ENCODE measurements at places on chromosomes 5 and 9.

- DNase-seq, result no peak
Measured at GRCh38 chr9:123283455-123283854, 15.1 kb upstream of the STRBP start.

DNA sequence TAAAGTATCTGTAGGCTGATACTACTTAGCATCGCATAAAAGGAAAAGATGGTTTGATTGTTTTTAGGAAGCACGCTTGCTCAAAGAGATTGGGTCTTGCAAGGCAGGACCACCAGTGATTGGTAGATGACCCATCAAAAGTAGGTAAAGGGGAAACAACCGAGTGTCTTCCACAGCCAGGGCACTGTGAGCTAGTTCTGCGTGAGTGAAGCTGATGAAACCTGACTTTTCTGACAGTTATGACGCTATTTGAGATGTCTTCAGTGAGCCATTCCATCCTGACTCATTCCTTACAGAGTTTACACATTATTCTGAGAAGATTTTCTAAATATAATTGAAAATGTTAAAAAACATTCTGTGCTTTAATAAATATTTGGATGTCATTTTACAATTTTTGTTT lies 49.7 kb downstream of the BASP1 start:
- DNase-seq, result no peak

GRCh38 chr5:74321326-74321725 lies 319.2 kb downstream of the ENC1 start:
- DNase-seq, result no peak

- DNase-seq, result no peak
Measured at GRCh38 chr9:87712801-87713277, 13.1 kb upstream of the CTSL start.

DNA sequence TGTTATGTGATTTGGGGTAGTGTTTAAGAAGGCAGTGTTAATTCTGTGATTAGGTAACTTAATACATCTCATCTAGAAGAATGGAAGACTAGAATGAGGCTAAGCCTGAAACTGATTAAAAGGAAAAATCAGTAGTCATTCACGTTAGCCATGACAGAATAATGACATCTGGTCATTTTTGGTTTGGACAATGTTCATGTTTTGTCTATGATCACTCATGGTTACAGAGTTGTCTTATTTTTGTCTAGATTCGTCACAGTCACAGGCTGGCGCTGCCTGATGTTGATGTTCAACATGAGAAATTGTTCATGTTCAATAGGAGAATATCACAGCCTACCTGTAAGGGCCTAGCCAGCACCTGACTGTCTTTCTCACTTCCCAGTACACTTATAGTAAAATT lies 9.5 kb upstream of the DOCK2 start:
- DNase-seq, result no peak

GRCh38 chr5:3103262-3103811 lies 351.9 kb upstream of the IRX2 start:
- DNase-seq, result no peak

DNA sequence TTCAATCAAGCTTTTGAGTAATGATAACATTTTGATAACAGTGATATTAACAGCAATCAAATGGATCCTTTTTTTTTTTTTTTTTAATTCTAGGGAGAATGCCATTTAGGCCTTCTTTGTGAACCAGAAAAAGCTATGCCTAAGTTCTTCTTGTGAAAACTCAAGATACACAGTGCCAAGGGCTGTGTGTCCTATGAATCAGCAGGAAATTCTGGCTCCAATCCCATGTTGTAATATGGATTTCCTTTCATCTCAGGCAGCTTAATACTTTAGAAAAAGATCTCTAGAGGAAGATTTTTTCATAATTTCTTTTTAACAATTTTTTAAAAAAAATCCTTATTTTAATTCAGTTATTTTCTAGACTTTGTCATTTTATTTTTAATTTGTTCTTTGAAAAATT lies 96.1 kb downstream of the NUDT12 start:
- DNase-seq, result no peak

DNA sequence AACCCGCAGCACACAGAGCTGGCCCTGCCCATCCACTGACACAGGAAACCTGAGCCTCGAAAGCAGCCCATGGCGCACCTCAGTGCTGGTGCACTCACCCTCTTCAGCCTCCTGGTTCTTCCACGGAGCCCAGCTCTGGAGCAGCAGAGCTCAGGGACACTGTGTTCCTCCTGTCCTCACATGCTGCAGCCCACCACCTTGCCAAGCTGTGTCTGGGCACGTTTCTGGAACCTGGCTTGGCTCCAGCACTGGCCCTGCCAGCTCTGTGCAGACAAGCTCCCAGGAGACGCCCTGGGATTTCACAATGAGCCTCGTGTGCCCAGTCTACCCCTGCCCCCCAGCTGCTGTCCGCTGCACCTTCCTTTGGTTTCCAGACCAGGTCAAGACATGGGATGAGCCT lies 119.5 kb downstream of the SYK start:
- peak; percentile 33 for DNase-seq

DNA sequence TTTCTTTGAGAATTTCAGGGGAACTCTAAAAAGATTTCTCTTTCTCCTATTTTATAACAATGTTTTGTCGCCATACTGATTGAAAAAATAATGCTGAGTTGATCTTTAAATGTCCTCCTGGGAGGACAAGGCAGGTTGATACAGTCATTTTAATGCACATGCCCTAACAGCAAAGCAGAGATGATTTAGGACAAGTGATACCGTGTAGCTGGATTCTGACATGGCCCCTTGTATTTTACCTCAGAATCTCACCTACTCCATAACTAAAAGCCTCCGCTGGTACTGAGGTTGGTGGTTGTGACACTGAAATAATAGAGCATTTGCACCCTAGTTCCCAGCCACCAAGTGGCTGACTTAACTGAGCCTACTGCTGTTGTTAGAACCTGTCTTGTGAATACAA lies 811 bp upstream of the LRRTM2 start:
- DNase-seq, result no peak

DNA sequence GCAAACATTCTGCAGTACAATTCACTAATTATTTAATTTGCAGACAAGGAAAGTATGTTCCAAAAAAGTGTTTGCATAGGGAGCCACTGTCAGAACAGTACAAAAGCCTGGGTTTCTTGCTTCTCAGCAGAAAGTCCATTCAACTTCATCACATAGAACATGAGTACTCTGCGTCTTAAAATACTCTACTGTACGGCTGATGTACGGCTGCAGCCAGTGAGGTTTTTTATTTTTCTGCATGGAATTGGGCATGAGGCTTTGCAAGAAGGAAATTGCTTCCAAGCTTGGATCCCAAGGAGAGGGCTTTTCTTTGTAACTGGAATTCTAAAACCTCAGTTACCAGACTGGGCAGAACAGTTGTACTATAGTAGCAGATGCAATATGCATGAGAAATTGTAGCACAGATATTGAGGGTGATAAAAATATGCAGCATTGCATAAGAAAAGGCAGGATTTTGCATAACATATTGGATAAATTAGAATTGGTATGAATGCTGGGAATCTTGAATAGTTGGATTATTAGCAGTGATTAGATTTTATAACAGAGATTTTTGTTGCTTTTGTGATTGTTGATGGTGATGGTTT lies 178.1 kb upstream of the CDH9 start:
- no peak for DNase-seq

- no peak for DNase-seq
Measured at GRCh38 chr9:119803679-119804078, 434.4 kb upstream of the BRINP1 start.

DNA sequence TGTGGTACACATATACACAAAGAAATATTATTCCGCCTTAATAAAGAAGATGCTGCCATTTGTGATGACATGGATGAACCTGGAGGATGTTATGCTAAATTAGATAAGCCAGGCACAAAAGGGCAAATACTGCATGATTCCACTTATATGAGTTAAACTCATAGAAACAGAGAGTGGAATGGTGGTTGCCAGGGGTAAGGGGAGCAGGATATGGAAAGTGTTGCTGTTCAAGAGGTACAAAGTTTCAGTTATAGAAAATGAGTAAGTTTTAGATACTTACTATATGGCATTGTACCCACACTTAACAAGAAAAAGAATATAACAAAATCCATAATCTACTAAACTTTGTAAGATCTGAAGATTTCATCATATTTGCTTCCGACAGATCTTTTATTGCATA lies 252.2 kb downstream of the SYK start:
- no peak for DNase-seq

GRCh38 chr5:14812166-14812565 lies 59.4 kb downstream of the ANKH start:
- no peak for DNase-seq

- no peak for DNase-seq
Measured at GRCh38 chr5:115636008-115636407, 10.2 kb upstream of the TMED7 start.

DNA sequence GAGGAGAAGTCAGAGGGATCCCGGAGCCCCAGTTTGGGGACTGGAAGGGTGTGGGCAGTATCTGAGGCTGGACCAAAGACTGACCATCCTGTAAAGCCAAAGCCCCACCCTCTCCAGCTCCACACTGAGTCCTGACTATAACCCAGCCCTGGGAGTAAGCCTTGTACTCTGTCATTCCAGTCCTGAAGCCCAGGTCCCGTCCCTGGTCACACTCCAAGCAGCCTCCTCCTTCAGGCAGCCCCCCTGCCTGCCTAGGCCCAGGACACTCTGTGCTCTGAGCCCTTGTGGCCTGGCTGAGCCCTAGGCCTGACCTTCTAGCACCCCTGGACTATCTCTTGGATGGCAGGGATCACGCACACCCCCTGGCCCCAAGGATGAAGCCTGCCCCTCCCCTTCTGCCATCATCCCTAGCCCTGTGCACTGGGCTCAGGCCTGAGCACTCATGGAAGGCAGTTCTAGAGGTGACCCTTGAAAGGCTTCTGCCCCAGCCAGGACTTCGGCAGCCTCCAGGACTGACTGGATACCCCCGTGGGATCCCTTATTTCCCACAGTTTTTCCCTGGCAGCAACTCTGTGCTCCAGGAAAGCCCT lies 28.0 kb upstream of the ENHO start:
- no peak for DNase-seq

GRCh38 chr9:70485273-70485858 lies 70.9 kb upstream of the KLF9 start:
- DNase-seq, result peak; percentile 58

DNA sequence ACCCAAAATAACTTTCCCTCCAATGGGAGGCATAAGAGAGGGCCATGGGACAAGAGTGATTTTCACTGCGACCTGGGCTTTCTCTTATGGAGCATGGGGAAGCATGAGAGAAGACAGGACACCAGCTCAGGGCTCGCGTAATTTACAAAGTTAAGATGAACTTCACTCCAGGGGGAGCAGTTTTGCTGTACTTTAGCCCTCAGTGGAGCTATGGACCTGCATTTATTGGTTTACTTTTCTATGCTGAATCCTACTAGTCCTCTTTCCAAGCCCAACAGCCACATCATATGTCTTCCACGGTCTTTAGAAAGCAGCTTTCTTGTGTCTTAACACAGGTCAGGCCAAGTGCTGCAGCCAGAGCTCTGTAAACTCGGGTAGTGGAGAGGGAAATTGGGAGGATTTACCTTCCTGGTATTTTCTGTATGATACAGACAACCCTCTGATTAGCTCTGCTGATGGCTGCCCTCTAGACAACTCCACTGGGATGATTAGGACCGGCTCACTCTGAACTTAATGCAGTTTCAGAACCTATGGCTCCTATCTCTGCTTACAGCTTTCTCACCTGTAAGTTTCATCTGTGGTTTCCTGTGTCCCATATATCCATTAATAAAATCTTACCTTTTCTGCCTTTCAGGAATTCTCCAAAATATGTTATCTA lies 581.0 kb upstream of the RORB start:
- DNase-seq, result no peak

DNA sequence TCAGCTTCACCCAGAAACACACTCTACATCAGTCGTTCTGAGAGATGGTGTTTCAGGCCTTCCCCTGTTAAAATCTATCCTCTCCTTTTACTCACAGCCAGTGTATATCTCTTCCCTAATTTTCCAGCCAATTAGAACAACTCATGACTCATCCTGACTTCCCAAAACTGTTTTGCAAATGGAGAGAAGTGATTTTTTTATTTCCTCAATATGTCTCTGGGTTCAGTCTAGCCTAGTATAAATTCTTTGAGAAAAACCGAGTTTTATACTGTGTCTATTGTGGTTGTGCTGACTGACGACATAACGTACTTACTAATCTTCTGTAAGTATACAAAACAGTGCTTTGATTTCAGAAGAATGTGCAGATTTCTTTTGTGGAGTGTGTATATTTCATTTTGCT lies 28.4 kb upstream of the CAST start:
- DNase-seq, result no peak

GRCh38 chr5:122788371-122788770 lies 13.5 kb downstream of the SNX2 start:
- no peak for DNase-seq

DNA sequence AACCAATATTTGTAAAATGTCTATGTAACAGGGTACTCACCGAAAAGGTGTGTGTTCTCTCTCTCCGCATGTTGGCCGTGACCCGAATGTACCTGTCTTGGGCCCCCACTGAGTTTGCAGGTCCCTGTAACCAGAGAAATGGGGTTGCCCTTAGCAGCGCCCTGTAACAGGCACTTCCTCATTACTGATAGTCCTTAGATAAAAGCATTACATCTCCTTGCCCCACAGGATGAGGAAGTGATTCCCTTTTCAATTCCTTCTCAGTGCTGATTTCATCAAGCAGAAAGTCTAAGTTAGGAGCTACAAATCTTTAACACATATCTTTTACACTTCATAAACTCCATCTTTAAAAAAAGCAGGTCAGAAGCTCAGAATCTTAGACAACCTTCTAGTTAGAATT lies 15.2 kb upstream of the HMHB1 start:
- DNase-seq, result no peak

GRCh38 chr9:112487008-112487798 lies 576 bp downstream of the KIAA1958 start:
- peak; percentile 30 for DNase-seq

- DNase-seq, result no peak
Measured at GRCh38 chr9:76166526-76166925, 227.7 kb downstream of the RFK start.

GRCh38 chr5:128586848-128587247 lies 48.8 kb upstream of the FBN2 start:
- DNase-seq, result no peak

DNA sequence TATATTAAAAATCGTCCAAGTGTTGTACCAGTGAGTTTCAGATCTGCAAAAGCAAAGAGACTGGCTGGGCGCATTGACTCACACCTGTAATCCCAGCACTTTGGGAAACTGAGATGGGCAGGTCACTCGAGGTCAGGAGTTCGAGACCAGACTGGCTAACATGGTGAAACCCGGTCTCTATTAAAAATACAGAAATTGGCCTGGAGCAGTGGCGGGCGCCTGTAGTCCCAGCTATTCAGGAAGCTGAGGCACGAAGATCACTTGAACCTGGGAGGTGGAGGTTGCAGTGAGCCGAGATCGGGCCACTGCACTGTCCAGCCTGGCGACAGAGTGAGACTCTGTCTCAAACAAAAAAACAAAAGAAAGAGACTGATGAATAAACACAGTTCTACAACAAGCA lies 18.3 kb upstream of the B4GALT1 start:
- no peak for DNase-seq
